ENCODE measurements at places on chromosomes 3 and 15.

- DNase-seq, result no peak
Measured at GRCh38 chr3:194373899-194374298, 4.4 kb upstream of the LRRC15 start.

- no peak for DNase-seq
Measured at GRCh38 chr15:42825599-42825998, 88.7 kb upstream of the CDAN1 start.

DNA sequence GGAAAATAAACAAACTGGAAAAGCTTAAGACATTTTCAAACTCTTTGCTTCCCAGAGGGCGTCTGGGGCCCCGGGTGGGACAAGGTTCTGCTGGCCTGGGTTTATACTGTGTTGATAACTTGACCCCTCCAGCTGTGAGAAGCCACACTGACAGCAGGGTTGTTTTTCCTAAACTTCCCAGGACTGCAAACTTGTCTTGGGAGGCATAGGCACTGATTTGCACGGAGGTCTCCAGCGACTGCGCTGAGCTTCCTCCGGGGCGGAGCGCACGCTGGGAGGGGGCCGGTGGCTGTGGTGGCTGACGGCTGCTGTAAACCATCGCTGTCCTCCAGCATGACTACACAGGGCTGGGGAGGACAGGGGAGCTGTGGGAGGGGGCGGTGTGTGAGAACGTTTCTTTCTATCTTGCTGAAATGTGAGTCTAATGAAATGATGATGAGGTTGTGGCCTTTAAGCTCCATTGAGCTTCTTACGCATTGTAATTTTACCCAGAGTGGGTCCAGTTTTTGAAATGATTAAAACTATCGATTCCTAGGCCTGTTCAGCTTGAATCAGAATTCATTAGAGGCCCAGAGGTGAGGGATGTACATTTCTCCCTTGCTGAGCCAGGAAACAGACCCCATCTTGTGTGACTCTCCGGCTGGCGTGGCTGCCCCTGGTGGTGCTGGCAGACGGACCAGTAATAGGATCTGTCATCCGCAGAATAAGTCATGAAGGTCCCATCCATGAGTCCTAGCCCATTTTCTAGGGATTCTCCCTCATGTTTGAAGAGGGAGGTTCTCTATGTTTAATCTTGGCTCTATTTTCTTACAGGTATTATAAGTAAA, 40.5 kb upstream of the VPS8 start:
- DNase-seq, result no peak

GRCh38 chr15:74781431-74782258, at the start of gene CSK:
CSK (plus strand) TSS chr15:74782080; CDS start chr15:74798298, 16,218 bp downstream.
- peak; percentile 82 for DNase-seq

- no peak for DNase-seq
Measured at GRCh38 chr15:80732167-80732566, 37.1 kb downstream of the ABHD17C start.

GRCh38 chr3:193641440-193641775, 48.4 kb downstream of the OPA1 start:
- no peak for DNase-seq

GRCh38 chr3:61613666-61614065, 52.3 kb downstream of the PTPRG start:
- DNase-seq, result no peak

DNA sequence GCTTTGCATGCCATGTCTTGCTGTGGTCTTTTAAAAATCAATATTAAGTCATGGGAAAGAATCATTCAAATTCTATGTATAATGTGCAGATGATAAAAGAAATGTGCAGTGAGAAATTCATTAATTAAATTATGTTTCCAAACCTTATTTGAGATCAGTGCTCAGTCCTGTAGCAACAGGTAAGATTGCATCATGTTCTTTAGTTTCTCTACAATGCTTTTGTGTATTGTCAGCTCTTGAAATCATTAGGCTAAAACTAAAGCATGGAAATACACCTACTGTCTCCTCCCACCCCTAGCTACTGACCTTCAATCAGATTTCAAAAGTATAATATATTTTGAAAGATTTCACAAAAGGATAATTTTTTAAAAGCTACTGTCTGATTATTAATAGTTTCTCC, 612.7 kb downstream of the ROBO2 start:
- DNase-seq, result no peak

- no peak for DNase-seq
Measured at GRCh38 chr3:123782488-123782887, 101.6 kb downstream of the MYLK start.

DNA sequence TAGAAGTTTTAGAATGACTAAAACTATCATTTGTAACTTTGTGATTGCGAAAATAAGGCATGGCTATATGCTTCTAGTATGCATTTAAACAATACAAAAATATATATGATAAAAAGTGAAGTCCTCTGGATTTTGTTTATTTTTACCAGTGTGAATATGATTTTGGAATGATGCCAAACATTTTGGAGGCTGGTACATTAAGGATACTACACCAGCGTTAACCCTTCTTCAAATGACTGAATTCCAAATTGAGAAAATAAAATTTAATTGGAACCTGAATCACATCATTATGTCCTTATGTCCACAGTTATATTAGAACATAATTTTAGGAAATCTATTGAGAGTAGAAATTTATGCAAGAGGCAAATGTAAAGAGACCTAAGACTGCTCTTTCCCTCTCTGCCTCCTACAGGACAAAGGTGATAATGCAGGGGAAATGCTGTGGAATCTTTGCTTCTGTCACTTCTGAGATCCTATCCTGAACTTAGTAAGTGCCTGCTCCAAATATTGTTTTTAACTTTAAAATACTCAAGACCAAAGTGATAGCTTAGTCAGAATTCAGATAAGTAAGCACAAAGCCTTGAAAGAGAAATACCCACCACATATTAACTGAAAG, 121.1 kb upstream of the NANOGP8 start:
- DNase-seq, result no peak

DNA sequence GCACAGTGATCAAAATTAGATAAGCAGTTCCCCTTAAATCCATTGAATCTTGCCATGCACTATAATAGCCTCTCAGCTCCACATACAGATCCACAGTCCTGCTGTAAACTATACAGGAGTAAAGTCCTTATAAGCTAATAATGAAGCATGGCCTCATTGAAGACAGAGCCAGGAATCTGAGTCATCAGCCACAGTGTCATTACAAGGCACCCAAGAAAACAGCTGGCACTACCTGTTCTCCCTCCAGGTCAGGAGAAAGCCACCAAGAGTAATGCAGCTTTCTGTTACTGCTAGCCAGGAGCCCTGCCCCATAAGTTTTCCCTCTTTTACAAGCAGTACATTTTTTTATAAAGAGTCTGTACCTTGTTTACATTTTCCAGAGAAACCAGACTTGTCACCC, 27.3 kb downstream of the WDR49 start:
- DNase-seq, result no peak

GRCh38 chr3:189233225-189233858, 61.6 kb downstream of the TPRG1 start:
- peak; percentile 12 for DNase-seq

GRCh38 chr15:61159901-61160300, 69.2 kb downstream of the RORA start:
- no peak for DNase-seq

DNA sequence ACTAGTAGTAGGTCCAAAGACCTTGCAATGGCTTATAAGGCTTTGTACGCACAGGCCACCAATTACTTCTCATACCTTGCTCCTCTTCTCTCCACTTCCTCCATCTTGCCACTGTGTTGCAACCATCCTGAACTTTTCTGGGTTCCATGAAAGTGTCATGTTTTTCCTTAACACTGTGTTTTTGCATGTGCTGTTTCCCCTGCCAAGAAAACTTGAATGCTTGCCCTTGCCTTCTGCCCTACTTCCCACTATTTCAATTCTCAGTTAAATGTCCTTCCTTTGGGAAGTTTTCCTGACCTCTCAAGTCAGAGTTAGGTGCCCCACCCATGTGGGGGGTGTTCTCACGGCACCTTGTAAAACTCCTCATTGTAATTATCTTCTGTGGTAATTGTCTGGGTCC, 182.8 kb downstream of the THRB start:
- no peak for DNase-seq

Data from CD4-positive, alpha-beta T cell (primary cell).